ENCODE measurements at places on chromosomes 3 and 15.

DNA sequence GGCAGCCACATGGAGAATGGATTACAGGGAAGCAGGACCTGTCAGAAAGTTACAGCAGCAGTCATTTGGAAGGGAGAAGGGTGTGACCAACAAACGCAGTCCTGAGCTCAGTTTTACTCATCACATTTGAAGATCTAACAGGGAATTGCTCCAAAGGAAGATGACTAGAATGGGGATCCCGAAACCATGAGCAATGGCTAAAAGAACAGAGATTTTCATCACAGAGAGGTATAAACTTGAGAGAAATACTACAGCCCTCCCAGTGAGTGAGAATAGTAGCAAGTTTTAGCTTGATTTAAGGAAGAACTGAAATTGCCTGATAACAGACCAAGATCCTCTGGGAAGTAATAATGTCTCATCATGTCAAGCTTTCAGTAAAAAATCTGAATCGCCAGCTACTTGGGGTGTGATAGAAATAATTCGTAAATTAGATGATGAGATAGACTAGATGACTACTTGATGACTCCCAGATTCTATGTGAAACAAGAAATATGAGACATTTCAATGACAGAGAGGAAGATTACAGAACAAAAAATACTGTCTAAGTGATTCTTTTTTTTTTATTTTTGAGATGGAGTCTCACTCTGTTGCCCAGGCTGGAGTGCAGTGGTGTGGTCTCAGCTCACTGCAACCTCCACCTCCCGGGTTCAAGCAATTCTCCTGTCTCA lies 16.9 kb downstream of the CD47 start:
- DNase-seq, result peak; percentile 37

GRCh38 chr3:54047568-54047967 lies 74.8 kb upstream of the CACNA2D3 start:
- DNase-seq, result peak; percentile 3

DNA sequence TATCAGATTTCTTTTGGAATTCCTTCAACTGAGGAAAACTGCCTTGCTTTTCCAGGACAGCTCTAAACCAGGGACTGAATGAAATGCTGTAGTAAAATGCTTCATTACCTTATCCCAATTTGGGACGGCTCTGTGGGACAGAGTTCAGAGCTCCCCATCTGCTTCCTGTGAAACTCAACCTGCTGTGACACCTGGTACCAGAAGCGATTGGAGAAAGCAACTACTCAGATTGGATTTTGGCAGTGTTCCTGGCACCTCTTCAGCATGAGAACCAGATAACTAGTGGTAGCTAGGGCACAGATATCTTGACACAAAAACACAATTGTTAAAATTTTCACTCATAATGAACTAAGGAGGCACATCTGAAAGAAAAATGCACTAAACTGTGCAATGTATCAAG lies 539.1 kb downstream of the SI start:
- DNase-seq, result no peak

- no peak for DNase-seq
These were observed 724.9 kb upstream of the ARRDC4 start for GRCh38 chr15:97235611-97235985.

DNA sequence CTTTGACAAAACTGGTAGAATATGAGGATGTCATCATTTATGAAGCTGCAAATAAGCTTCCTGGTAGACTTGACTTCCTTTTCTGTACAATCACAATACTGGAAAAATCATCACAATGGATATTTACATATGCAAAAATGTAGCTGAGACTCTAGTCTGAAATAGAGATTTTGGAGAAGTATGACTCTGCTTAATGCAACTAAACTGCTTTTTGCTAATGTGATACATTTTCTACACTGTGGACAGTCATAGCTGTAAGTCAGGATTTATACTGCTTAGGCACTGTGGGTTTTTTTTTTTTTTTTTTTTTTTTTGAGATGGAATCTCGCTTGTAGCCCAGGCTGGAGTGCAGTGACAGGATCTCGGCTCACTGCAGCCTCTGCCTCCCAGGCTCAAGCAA lies 34.5 kb upstream of the ST3GAL6 start:
- no peak for DNase-seq

GRCh38 chr3:98657457-98657856 lies 64.0 kb upstream of the CPOX start:
- no peak for DNase-seq

Data from cardiac fibroblast (primary cell).